ENCODE measurements at places on chromosomes 11 and 22.

GRCh38 chr11:75571625-75572024 is 9.6 kb downstream of the SERPINH1 start:
- DNase-seq: no peak

DNA sequence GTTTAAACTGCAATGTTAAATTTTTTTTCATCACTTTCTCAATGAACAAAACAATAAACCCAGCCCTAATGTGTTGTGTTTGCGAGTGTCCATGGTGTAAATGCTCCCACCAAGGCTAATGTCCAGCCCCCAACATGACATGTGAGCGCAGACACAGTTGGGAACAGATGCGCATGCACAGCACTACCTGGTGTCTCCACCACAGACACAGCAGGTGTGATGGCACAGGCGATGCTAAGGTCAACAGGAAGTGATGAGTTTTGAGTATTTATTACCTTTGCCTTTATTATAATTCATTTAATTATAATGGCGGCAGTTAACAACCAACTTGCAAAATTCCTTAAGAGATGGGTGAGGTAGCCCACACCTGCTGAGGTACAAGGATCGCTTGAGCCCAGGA is 42.9 kb downstream of the MICAL3 start:
- no peak for DNase-seq

DNA sequence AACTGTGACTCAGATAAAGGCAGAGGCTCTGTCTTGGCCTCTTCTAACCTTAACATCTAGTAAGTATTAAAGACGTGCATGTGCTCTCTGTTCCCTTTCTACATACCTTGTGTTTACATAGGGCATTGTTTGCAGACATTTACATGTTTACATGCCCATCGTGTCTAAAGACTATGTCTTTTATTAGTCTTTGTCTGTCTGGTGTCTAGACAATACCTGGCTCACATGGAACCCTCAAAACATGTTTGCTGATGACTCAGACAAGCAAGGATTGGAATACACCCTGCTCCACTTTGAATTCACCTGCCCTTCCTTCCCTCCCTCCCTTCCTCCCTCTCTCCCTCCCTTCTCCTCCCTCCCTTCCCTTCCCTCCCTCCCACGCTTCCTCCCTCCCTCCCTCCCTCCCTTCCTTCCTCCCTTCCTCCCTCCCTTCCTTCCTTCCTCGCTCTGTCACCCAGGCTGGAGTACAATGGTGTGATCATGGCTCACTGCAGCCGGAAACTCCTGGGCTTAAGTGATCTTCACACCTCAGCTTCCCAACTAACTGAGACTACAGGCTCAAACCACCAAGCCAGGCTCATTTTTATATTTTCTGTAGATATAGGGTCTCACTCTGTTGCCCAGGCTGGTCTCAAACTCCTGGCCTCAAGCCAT is 23.7 kb upstream of the SORL1-AS1 start:
- no peak for DNase-seq

- DNase-seq: peak; percentile 71
These were observed 96.1 kb downstream of the FDX1 start for GRCh38 chr11:110525883-110526282.

- no peak for DNase-seq
These were observed 129.4 kb downstream of the OSBP2 start for GRCh38 chr22:30824096-30824495.

DNA sequence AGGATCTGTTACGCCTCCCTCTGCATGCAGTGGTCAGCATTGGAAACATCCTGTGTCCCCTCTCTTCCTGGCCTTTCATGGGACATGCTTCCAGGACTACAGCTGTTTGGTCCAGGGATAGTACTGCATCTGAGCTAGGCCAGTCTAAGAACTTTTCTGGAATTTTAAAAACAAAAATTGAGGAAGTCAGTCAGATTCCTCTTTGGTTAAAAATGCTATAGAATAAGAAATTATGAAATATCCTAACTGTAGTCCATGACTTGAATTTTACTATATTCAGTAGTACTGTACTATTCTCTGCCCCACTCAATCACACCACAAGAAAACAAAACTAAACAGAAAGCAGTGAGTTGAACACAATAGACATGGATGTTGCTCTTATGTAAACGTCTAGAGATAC is 201.0 kb upstream of the CADM1 start:
- DNase-seq: no peak

GRCh38 chr11:124745835-124746620 is 6.0 kb downstream of the VSIG2 start:
- DNase-seq: no peak

- DNase-seq: no peak
These were observed 24.1 kb upstream of the ZDHHC13 start for GRCh38 chr11:19092850-19093249.

- no peak for DNase-seq
These were observed 32.0 kb upstream of the NARS2 start for GRCh38 chr11:78606667-78607066.

- no peak for DNase-seq
These were observed 67.3 kb downstream of the LRRC32 start for GRCh38 chr11:76603202-76603601.

- DNase-seq: no peak
These were observed 127.4 kb downstream of the TTC17 start for GRCh38 chr11:43486141-43486540.

GRCh38 chr11:58592760-58593472 is 14.1 kb downstream of the ZFP91 start:
- no peak for DNase-seq

DNA sequence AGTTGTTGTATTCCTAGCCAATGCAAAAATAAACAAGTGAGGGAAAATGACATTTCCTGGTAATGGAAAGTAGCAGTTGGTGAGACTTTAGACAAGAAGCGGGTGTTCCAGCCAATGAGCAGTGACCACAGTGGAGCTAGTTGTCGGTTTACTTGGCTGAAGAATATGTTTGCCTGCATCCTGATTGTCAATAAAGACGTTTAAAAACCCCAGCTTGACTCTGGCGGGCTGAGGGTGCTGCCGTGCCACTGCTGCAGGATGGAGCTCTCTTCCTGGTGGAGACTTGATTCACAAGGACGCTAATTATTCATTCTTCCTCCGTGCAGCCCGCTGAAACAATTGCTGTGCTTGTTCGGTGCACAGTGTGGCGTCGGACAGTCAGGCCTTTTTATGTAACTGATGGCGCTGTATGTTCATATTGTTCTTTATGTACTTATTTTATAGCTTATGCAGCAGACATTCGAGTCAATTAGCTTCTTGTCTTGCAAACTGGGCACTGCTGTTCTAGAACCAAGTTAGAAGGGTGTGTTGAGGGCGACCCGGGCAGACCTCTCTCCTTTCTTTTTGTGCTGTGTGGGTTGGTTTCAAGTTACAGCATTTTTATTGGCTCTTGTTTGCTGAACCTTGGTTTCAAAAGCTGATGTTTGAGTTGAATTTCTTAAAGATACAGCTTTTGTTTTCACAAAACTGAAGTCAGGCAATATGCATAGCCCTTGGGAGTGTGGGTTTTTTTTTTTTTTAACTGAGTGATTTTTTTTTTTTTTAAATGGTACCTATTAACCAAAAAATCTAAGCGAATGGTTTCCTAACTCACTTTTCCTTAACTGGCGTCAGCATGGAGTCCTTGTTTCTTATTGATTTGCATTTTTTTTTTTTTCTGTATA is 153.9 kb downstream of the TEAD1 start:
- peak; percentile 68 for DNase-seq

DNA sequence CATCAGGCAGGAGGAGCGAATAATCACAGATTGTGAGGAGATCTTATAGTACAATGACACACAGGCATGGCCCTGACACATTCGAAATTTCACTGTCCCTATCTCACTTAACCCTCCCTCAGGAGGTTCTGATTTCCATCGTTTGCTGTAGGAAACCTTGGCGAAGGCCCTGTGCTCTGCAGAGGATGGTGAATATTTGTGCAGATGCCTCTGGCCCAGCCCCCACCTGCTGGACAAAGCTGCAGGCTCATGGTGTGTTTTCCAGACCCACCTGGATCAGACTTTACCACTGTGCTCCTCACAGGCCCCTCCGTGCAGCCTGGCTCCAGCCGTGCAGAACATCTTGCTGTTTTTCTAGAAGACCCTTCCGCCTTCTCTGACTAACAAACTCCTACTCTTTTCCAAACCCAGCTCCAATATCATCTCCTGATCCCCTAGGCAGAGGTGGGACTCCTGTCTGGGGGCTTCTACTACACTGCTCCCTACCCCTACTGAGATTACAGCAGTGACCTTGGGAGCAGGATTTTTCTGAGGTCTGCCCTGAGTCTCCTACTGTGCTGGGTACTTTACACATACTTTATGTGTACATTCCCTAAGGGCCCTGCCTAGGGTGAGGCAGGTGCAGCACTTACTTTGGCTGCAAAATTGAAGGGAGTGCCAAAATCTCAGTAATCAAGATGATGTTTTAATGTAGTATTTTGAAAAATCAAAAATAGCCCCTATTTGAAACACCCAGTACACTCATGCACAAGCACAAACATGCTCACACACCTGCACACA is 412.7 kb downstream of the SOX6 start:
- DNase-seq: no peak

GRCh38 chr22:25085930-25086901 is 113.4 kb upstream of the CRYBB3 start:
- DNase-seq: no peak

DNA sequence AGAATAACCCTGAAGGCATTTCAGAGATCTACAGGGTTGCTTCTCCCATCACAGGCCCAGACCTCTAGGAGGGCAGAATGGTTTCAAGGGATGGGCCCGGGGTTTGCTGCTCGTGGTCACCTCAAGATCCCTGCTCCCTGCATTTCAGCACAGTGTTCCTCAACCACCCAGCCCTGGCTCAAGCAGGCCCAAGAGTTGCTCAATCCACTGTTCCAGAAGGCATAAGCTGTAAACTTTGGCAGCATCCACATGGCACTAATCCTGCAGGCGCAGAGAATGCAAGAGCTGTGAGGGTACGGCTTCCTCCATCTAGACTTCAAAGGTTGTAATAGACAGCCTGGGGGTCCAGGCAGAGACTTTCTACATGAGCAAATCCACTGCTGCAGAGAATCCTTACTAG is 225.0 kb upstream of the UBASH3B start:
- DNase-seq: no peak

- DNase-seq: no peak
These were observed 34.9 kb upstream of the GRIA4 start for GRCh38 chr11:105574974-105575373.

GRCh38 chr11:77067861-77068443 is 1.2 kb downstream of the CAPN5 start:
- no peak for DNase-seq

DNA sequence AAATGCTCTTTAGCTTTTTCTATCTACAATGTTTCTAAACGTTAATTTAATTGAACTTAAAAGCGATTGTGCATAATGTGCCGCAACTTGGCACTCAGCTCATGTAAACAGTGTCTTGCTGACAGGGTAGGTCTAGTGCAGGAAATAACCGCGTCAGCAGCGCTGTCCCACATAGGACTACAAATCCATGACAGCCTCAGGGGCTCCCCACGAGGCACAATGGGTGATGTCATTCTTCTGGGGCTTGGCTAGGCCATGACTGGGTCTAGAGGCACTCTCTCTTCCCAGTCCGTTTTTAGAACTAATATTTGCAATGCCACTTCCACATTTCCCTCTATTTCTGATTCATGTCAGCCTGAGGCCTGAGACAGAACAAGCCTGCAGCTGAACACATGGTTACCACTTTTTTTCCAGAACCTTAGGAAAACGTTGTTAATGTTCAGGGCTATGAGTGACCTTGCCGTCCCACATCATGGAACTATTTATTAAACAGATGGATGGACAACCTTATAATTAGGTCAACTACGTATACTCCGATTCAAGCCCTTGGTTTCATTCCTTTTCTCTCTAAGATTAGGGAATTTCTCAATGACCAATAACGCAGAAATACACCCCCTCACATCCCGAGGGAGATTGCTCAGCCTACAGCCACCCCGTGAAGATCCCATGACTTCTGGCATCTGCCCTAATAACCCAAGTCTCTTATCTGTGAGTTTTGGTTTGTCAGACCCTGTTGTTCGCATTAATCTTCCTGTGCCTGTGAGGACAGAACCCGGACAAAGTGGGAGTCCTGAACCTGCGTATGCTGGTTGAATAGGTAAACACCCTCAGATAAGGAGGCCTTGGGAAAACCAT is 19.4 kb upstream of the SNX32 start:
- DNase-seq: no peak

GRCh38 chr11:77748266-77748665 is 72.3 kb downstream of the RSF1 start:
- no peak for DNase-seq

- DNase-seq: peak; percentile 79
These were observed 816.9 kb upstream of the CCDC90B start for GRCh38 chr11:84103096-84103495.

DNA sequence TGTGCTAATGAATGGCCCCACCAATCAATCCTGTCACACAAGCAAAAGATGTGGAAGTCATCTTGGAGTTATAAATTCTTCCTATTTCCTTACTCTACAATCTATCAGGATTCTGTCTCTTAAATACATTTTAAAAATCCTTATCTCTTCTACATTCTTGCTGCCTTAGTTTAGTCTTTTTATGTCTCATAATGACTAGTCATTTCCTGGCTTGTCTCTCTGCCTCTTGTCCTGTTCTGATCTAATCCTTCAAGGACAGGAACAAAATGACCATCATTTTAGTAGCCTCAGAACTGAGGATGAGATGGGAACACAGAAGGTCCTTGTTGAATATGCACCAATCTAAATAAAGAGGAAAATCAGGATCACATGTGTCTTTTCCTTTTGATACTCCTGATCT is 56.6 kb upstream of the LIN7C start:
- DNase-seq: no peak

DNA sequence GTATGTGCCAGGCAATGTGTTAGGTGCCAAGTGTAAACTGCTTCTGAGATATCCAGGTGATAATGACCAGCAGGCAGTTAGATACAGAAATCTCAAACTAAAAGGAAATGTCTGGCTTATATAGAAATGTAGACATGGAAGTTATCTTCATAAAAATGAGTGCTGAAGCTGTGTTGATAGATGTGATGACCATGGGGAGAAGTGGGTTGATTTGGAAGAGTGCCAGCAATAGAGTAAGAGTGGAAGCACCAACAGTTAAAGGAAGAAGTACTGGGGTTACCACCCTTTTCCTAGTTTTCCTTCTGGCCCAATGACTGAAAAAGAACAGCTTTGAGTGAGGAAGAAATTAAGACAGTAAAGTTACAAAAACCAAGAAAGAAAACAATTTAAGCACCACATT is 68.5 kb downstream of the C2CD3 start:
- no peak for DNase-seq

GRCh38 chr22:43993072-43993760 is 30.9 kb upstream of the PARVB start:
- DNase-seq: peak; percentile 71

DNA sequence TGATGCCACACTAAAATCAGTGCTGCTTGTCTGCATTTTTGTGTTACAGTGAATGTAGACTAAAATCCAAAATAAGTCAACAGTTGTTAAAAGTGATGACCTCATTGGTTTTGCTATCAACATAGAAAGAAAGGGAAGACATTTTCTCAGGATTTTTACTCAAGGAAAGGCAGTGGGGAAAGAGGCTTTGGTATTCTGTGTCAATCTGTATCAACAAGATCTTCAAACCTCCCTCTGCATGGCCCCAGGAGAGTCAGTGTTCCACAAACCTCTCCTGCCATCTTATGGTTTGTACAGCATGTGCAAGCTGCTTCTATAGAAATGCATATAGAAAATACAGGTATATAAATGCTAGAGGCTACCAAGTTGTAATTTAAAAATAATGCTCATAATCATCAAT is 13.8 kb upstream of the OR51M1 start:
- peak; percentile 71 for DNase-seq

- peak; percentile 84 for DNase-seq
These were observed 28.5 kb upstream of the ALKBH3 start for GRCh38 chr11:43852057-43852636.

All from brain (organoid and tissue), 16 donors.